ENCODE measurements at places on chromosomes 7 and 10. TPM values are rescaled to one million over a fixed set of nuclear protein-coding genes. Genes with fewer than 3 reads are reported as not detected.

Gene NEUROD6
- total RNA-seq, result not detected

Gene MACC1
- 0.50 TPM for total RNA-seq

Gene PLEKHS1
- total RNA-seq, result not detected

Gene CHAT
- total RNA-seq, result not detected

Gene NEUROG3
- not detected for total RNA-seq

Gene NAT16
- not detected for total RNA-seq

Gene SYNPO2L
- total RNA-seq, result not detected

Gene FKBP6
- total RNA-seq, result not detected

Gene NEBL
- not detected for total RNA-seq

Gene CUTC
- total RNA-seq, result 20.3 TPM

Gene TMEM178B
- 2.3 TPM for total RNA-seq

Gene CLEC2L
- not detected for total RNA-seq

Gene RAPGEF5
- total RNA-seq, result 35.8 TPM

Gene DPP6
- total RNA-seq, result not detected

Gene TMEM26
- total RNA-seq, result 0.40 TPM

Gene TMEM229A
- 0.07 TPM for total RNA-seq

Gene THSD7A
- total RNA-seq, result 0.17 TPM

Gene UPK3B
- 0.46 TPM for total RNA-seq

Gene AS3MT
- total RNA-seq, result 5.0 TPM

Gene GIMAP4
- 0.33 TPM for total RNA-seq

Gene GPR146
- total RNA-seq, result 16.4 TPM

Gene SUFU
- total RNA-seq, result 7.6 TPM

Gene CCDC172
- total RNA-seq, result not detected

Gene FAM20C
- 72.9 TPM for total RNA-seq

Gene COL1A2
- 7,425 TPM for total RNA-seq

Gene SLC26A4
- 0.56 TPM for total RNA-seq

Gene CALCR
- not detected for total RNA-seq

Gene TRPV5
- total RNA-seq, result not detected

Gene C10orf120
- not detected for total RNA-seq

Gene LRGUK
- total RNA-seq, result 0.10 TPM

Gene SKIDA1
- 0.36 TPM for total RNA-seq

Gene ERVW-1
- total RNA-seq, result not detected

Gene PSAP
- 1,716 TPM for total RNA-seq

Gene AKR1C4
- not detected for total RNA-seq

Gene NKX1-2
- not detected for total RNA-seq

Gene KLLN
- total RNA-seq, result 0.46 TPM

Gene SH3PXD2A
- total RNA-seq, result 45.5 TPM

Gene CPA4
- total RNA-seq, result 140 TPM

Gene TAS2R38
- not detected for total RNA-seq

Gene OR9A2
- total RNA-seq, result not detected

Gene CXCL12
- 101 TPM for total RNA-seq

Gene MRPS17
- total RNA-seq, result 10.4 TPM

Gene MUC3A
- total RNA-seq, result not detected

Gene IFIT1
- total RNA-seq, result 22.2 TPM

Gene CABCOCO1
- total RNA-seq, result 0.26 TPM

Gene OPALIN
- total RNA-seq, result not detected

Gene GET4
- 19.4 TPM for total RNA-seq

Gene STEAP1
- total RNA-seq, result 62.2 TPM

Gene C10orf62
- not detected for total RNA-seq

Gene WNT8B
- not detected for total RNA-seq

Gene MOGAT3
- total RNA-seq, result not detected

All from smooth muscle cell of the pulmonary artery (primary cell).